ENCODE measurements at places on chromosomes 7 and 10. TPM values are rescaled to one million over a fixed set of nuclear protein-coding genes. Genes with fewer than 3 reads are reported as not detected.
A peak's percentile ranks its signal among the peaks of the same experiment; 100 is the strongest.

The ANXA8L1 gene
- total RNA-seq = 12.5 TPM

The AS3MT gene
- total RNA-seq = 11.7 TPM

The PAPOLB gene
- 0.11 TPM for total RNA-seq

The MICALL2 gene
- 9.4 TPM for total RNA-seq

The PRR15 gene
- 26.3 TPM for total RNA-seq

The TMUB1 gene
- total RNA-seq = 28.0 TPM

The CPA5 gene
- total RNA-seq = not detected

The ARHGAP22 gene
- total RNA-seq = 5.7 TPM

GRCh38 chr7:34821932-34822558, 164.0 kb downstream of the NPSR1 start:
- no peaks in the 10 kb centered on the region for H3K27me3 ChIP-seq
- H3K27ac ChIP-seq = no peak overlapping the region
- H3K4me3 ChIP-seq = no peak overlapping the region
- no peaks in the 10 kb centered on the region for H3K36me3 ChIP-seq

DNA sequence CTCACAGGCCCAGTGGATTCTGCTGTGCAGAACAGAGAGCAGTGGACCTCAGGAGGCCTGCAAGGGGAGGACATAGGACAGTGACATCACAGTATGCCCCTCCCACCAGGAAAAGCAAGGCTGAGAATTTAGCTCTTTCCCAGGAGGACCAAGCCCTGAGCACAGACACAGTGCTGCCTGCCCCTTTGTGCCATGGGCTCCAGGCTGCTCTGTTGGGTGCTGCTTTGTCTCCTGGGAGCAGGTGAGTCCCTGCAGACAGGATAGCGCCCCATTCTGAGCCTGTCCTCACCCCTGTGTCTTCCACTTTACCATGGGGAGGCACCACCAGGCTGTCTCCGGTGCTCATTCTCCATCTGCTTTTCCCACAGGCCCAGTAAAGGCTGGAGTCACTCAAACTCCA, 63.0 kb upstream of the PRSS58 start:
- no peak overlapping the region for H3K4me3 ChIP-seq
- H3K27me3 ChIP-seq = no peaks in the 10 kb centered on the region
- no peak for DNase-seq
- no peaks in the 10 kb centered on the region for H3K36me3 ChIP-seq
- H3K4me1 ChIP-seq = no peaks in the 10 kb centered on the region

DNA sequence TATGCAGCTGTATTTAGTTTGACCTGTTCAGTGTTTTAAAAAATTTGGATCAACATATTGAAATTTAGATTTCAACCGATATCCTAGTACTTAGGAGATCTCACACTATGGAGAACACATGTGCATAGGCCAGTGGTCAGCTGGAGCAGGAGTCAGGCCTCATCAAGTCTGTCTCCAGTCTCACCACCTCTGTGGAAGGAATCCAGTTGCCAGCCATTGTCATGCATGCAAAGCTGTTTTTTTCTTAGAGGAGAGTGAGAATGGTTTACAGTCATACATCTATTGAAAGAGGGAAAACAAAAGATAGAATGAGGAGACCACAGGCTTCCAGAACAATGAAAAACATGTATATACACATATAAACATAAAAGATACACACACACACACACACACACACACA, 7.6 kb upstream of the CLEC5A start:
- no peaks in the 10 kb centered on the region for H3K36me3 ChIP-seq
- H3K4me1 ChIP-seq = no peaks in the 10 kb centered on the region
- H3K27me3 ChIP-seq = no peaks in the 10 kb centered on the region
- no peak overlapping the region for H3K4me3 ChIP-seq
- no peak overlapping the region for H3K27ac ChIP-seq

DNA sequence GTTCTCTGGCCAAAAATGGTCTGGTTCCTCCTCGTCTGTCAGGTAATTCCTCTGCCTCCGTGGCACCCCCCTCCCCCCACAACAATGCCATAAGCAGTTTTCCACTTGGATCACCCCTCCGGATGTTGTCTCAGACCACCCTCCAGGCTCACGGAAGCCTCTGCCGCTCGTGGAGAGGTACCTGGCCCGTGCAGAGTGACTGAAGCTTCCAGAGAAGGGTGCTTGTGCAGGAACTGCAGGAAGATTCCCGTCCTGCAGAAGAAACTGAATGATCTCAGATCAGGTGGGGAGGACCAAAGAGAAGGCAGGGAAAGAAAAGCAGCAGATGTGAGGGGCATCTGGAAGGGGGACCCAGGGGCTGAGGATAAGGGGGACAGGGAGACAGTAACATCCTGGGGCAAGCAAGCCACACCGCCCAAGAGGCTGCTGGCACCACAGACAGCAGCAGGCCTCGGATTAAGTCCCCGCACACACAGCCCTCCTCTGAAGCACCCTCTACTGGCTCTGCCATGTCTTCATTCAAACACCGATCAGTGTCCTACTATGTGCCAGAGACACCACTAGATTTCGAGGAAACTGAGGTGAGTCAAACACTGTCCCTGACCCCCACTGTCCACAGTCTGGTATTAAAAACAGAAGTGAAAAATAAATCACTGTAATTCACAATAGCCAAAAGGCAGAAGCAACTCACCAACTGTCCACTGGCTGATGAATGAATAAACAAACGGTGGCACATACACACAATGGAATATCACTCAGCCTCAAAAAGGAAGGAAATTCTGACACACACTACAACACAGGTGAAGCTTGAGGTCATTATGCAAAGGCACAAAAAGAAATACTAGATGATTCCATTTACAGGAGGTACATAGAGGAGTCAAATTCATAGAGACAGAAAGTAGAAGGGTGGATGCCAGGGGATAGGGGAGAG, 26.4 kb downstream of the KIAA1549 start:
- no peaks in the 10 kb centered on the region for H3K4me1 ChIP-seq
- no peak for DNase-seq
- no peaks in the 10 kb centered on the region for H3K27me3 ChIP-seq
- H3K36me3 ChIP-seq = no peaks in the 10 kb centered on the region
- H3K4me3 ChIP-seq = no peak overlapping the region

GRCh38 chr7:50803359-50804337, 21.0 kb upstream of the GRB10 start:
- DNase-seq = no peak
- H3K27me3 ChIP-seq = no peaks in the 10 kb centered on the region
- no peaks in the 10 kb centered on the region for H3K4me1 ChIP-seq
- H3K27ac ChIP-seq = no peak overlapping the region
- H3K36me3 ChIP-seq = no peaks in the 10 kb centered on the region

DNA sequence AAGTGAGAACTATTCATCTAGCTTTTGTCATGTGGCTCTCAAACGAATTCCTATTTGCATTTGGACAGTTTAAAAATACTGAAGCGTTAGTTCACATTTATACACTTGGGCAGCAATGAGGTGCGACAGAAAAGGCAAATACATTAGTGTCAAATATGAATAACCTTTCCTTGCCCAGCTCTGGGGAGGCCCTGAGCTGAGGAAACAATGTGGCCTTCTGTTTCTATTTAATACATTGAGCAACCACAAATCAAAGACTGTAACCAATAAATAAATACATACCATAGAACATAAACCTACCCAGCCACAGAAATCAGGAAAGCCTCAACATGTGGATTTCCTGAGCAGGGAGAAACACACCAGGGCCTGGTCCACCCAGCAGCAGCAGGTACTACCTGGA, 585.2 kb downstream of the PARD3 start:
- no peak overlapping the region for H3K27ac ChIP-seq
- no peak for DNase-seq
- H3K27me3 ChIP-seq = no peaks in the 10 kb centered on the region
- H3K4me1 ChIP-seq = no peaks in the 10 kb centered on the region
- no peaks in the 10 kb centered on the region for H3K36me3 ChIP-seq

- DNase-seq = no peak
- no peaks in the 10 kb centered on the region for H3K27me3 ChIP-seq
- H3K27ac ChIP-seq = no peak overlapping the region
- H3K4me3 ChIP-seq = no peak overlapping the region
- H3K4me1 ChIP-seq = no peaks in the 10 kb centered on the region
- H3K36me3 ChIP-seq = peaks cover 8% of the 10 kb centered on the region
Measured at GRCh38 chr10:21617267-21617666, 83.2 kb downstream of the MLLT10 start.

DNA sequence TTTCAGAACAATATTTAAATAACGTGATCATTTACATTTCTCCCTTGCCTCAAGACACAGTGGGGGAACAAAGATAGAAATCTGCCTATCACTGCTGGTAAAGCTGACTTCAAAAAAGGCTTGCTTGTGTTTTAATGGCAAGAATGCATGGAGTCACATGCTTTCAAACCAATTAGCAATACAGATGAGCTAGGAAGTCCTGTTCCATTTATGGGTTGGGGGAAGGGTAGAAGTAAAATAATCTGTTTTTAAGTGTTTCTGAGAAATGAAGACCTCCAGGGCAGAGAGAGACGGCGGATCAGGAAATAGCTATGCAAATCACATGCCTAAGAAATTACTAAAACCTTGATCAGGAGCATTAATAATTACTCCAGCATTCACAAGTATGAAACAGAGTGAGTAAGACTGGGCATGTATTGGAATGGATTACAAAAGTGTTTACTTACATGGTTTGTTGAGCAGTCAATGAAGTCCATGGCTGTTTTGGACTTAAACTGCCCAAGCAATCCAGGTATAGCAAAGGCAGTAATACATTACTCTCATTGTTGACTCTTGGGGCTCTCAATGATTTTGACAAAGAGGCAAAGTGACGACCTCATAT, 142.0 kb downstream of the ARID5B start:
- no peaks in the 10 kb centered on the region for H3K27me3 ChIP-seq
- no peak overlapping the region for H3K4me3 ChIP-seq
- H3K4me1 ChIP-seq = peaks cover 62% of the 10 kb centered on the region
- no peaks in the 10 kb centered on the region for H3K36me3 ChIP-seq
- DNase-seq = no peak
- peak overlapping the region; percentile 21 for H3K27ac ChIP-seq

- DNase-seq = no peak
- no peak overlapping the region for H3K4me3 ChIP-seq
- H3K4me1 ChIP-seq = peaks cover 10% of the 10 kb centered on the region
- H3K36me3 ChIP-seq = no peaks in the 10 kb centered on the region
- no peak overlapping the region for H3K27ac ChIP-seq
- no peaks in the 10 kb centered on the region for H3K27me3 ChIP-seq
Measured at GRCh38 chr7:154914996-154915380, 87.9 kb downstream of the PAXIP1 start.

- DNase-seq = no peak
- no peaks in the 10 kb centered on the region for H3K36me3 ChIP-seq
- H3K27ac ChIP-seq = no peak overlapping the region
Measured at GRCh38 chr10:128400564-128400963, 274.3 kb upstream of the MKI67 start.

DNA sequence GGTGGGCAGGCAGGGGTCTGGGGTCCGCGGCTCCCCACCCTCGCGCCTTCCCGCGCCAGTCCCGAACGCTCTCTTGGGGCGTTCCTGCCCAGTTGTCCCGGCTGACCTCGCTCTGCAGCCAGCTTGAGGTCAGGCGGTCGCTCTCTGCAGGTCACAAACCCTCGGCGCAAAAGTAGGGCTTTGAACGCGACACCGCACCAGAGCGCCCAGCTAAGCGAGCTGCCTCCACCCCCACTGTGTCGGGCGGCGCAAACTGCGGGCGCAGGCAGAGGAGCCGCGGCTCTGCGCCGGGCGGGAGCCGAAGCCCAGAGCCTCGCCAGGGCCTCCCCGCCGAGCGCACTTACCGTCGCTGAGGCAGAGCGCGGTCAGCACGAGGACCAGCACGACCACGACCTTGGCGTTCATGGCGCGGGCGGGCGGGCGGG, 284 bp downstream of the CXCL12 start:
- peak overlapping the region; percentile 74 for H3K27ac ChIP-seq
- H3K4me3 ChIP-seq = peak overlapping the region; percentile 77
- peak; percentile 55 for DNase-seq
- peaks cover 44% of the 10 kb centered on the region for H3K4me1 ChIP-seq
- no peaks in the 10 kb centered on the region for H3K36me3 ChIP-seq

- no peaks in the 10 kb centered on the region for H3K27me3 ChIP-seq
- H3K36me3 ChIP-seq = no peaks in the 10 kb centered on the region
- H3K27ac ChIP-seq = no peak overlapping the region
- peaks cover 23% of the 10 kb centered on the region for H3K4me1 ChIP-seq
- DNase-seq = no peak
Measured at GRCh38 chr10:91054325-91054724, 133.4 kb upstream of the ANKRD1 start.

DNA sequence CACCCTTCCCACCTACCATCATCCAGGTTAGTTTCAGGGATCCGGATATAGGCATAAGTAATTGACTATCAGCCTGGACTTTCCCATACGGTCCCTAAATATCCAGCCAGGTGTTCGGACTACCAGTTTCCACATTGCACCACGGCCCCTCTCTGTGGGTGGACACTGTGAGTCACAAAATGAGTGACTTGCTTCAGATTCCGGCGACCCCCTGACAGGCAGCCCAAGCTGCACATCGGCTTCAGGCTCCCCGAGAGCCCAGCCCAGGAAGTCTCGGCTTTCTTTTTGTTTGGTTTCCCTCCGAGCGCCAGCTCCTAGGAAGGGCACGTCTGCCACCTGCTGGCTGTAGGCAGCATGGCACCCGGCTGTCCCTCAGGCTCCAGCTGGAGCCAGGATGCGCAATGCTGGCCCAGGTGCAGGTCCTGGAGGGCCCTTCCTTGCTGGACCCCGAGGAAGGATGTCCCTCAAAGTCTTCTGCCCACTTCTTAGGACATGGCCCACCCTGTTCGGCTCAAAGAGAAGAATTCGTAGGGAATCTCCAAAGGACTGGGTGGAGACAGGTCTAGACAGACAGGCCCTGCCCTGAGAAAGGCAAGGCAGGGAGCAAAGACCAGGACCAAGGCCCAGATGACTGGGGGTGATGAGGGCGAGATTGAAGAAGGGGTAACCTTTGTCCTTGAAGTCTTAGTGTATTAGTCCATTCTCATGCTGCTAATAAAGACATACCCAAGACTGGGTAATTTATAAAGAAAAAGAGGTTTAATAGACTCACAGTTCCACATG, 10.6 kb downstream of the HABP2 start:
- H3K36me3 ChIP-seq = no peaks in the 10 kb centered on the region
- peak overlapping the region; percentile 11 for H3K4me3 ChIP-seq
- peak; percentile 81 for DNase-seq
- H3K27me3 ChIP-seq = no peaks in the 10 kb centered on the region
- H3K4me1 ChIP-seq = peaks cover 7% of the 10 kb centered on the region

GRCh38 chr10:21069278-21069677, 172.2 kb upstream of the NEBL start:
- no peaks in the 10 kb centered on the region for H3K36me3 ChIP-seq
- H3K4me3 ChIP-seq = no peak overlapping the region
- DNase-seq = no peak
- H3K4me1 ChIP-seq = no peaks in the 10 kb centered on the region
- H3K27ac ChIP-seq = peak overlapping the region; percentile 55
- H3K27me3 ChIP-seq = no peaks in the 10 kb centered on the region

DNA sequence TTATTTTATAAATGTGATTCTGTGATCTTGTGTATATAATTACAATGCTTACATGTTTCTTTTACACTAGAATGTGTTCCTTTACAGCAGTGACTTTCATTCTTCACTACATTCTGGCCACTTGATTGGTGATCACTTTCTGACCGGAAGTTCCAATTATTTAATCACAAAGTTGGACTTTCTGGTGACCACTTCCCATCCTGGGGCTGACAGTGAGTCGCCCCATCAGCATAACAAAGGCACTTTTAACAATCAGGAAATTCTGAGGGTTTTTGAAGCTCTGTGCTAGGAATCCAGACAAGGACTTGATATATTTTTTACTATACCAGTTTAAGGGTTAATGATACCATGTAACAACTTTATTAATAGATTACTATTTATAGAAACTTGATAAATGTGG, 282.3 kb upstream of the KAT6B start:
- no peak for DNase-seq
- no peak overlapping the region for H3K4me3 ChIP-seq
- H3K27ac ChIP-seq = no peak overlapping the region
- no peaks in the 10 kb centered on the region for H3K27me3 ChIP-seq
- no peaks in the 10 kb centered on the region for H3K36me3 ChIP-seq

GRCh38 chr10:29394321-29394932, 105.6 kb downstream of the LYZL1 start:
- no peak overlapping the region for H3K27ac ChIP-seq
- no peak overlapping the region for H3K4me3 ChIP-seq
- no peaks in the 10 kb centered on the region for H3K36me3 ChIP-seq
- H3K27me3 ChIP-seq = no peaks in the 10 kb centered on the region
- no peak for DNase-seq
